ENCODE measurements at places on chromosomes 16 and 17.
A peak's percentile ranks its signal among the peaks of the same experiment; 100 is the strongest.

GRCh38 chr17:82534401-82534812 lies 14.9 kb downstream of the FOXK2 start:
- no peak for DNase-seq

GRCh38 chr17:63431939-63432804 lies 13.9 kb downstream of the CYB561 start:
- DNase-seq = no peak

DNA sequence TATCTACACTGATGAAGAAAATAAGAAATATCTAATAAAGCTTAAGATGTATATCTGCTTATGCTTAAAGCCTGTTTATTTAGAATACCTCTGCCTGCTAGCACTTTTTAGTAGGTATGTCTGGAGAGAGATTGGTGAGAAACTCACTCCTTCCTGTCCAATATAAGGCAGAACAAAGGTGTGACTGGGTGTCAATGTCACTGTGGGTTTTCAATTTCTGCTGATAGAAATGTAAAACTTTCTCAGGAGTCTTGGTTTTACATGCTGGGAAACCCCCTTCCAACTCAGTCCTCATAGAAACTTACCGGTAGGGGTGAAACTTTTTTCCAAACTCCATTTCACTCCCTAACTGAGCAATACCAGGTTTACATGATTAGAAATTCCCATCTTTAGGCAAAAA lies 17.8 kb upstream of the MPHOSPH6 start:
- no peak for DNase-seq

DNA sequence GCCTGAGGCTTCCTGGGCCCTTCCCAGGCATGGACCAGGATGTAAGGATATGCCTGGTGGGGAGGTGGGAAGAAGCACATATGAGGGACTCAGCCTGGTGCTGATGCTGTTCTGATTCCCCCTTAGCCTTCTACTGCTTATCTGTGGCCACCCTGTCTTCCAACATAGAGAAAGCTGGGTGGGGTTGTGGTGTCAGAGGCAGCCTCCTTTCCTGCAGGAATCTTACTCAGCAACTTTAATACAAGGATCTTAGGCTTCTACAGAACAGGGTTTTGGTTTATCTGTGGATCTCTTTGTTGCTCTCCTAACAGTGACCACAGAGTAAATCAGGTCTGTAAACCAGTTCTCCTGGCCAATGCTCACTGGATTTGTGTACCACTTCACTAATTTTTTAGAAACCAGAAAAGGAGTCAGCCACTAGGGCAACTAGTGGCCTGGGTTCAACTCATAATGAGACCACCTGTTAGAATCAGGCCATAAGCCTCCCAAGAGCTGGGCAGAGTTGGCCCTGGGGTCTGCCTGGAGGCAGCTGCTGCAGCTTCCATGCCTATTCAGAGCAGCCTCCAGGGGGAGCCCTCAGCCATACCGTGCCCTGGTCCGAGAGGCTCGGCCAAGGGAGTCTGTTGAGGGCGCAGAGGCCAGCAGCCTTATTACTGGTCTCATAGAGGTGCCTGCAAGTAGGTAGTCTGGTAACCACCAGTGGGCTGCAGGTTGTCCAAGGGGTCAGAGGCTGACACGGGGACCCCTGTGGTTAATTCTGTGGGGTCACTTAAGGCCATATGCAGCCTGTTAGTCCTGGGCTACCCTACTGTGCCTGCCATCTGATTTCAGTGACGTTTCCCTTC lies 7.1 kb downstream of the HAS3 start:
- no peak for DNase-seq

DNA sequence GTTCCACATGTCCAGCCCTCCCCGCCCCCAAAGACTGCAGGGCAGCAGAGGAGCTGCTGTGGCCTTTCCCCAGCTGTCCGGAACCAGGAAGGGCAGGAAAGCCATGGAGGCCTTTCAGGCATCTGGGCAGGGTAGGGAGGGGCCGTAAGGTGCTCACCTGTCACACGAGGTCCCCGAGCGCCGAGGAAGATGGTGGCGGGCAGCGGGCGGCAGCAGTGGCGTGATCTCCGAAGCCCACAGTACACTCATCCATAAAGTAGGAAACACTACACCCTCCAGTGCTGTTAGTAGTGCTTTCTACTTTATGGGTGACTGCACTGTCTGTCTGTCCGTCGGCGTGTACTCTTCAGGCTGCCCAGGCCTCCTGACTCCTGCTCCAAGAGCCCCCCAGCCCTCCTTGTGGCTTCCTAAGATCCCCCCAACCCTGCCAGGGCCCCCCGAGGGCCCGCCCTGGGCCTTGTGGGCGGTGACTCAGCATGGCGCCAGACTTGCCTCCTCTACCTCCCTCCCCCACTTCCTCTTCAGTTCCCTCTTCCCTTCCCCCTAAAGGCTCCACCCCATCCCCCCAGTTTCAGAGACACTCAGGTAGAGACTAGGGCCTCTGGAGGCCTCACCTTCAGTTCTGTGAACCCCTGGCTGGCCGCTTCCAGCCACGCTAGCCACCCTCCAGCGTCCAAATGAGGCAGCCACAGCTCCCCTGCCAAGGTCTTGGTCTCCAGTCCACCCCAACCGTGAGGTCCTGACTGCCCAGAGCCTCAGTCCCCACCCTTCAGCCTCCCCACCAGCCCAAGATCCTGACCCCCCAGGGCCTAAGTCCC lies 2.6 kb upstream of the TSPOAP1 start:
- DNase-seq = no peak

- no peak for DNase-seq
These were observed 8.1 kb downstream of the C1QL1 start for GRCh38 chr17:44959821-44960531.

DNA sequence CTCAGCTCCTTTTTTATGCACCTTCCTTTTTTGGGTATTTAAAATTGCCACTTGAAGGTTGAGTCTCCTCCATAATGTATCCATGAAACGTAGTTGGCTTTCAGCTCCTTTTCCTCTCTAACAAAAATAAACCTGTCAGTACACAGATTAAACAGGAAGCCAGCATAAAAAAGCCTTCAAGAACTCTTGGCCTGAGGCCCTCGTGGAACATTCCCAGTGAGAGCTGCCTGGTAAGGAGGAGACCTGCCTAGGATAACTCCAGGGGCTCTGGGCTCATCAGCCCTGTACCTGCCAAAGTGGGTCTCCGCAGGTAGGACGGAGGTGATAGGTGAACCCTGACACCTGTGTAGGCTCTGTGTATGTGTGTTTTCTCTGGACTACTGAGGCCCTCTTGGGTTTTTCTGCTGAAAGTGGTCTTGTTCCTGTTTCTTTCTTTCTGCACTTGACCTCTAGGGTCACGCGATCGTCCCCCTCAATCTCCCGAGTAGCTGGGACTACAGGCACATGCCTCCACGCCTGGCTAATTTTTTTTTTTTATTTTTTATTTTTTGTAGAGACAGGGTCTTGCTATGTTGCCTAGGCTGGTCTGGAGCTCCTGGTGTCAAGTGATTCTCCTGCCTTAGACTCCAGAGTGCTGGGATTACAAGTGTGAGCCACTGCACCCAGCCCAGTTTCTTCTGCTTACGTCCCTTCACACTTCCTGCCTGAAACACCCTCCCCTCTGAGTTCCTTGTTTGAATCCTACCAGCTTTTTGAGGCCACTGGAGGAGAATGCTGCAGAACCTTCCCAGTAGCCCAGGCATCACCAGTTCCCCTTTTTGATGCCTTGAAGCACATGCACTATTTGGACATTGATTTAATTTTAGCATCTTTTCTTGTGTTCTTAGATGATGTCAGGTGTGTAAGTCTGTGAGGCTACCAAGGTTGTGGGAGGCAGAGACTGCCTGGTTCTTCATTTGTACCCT lies 9.8 kb downstream of the PGS1 start:
- DNase-seq = peak; percentile 41

GRCh38 chr17:67879662-67880061 lies 54.4 kb downstream of the BPTF start:
- no peak for DNase-seq

GRCh38 chr16:54286366-54287130 lies at the start of gene IRX3:
TSS of gene IRX3 (minus strand) at chr16:54286787. CDS start at chr16:54286050, 737 bp downstream.
- no peak for DNase-seq

DNA sequence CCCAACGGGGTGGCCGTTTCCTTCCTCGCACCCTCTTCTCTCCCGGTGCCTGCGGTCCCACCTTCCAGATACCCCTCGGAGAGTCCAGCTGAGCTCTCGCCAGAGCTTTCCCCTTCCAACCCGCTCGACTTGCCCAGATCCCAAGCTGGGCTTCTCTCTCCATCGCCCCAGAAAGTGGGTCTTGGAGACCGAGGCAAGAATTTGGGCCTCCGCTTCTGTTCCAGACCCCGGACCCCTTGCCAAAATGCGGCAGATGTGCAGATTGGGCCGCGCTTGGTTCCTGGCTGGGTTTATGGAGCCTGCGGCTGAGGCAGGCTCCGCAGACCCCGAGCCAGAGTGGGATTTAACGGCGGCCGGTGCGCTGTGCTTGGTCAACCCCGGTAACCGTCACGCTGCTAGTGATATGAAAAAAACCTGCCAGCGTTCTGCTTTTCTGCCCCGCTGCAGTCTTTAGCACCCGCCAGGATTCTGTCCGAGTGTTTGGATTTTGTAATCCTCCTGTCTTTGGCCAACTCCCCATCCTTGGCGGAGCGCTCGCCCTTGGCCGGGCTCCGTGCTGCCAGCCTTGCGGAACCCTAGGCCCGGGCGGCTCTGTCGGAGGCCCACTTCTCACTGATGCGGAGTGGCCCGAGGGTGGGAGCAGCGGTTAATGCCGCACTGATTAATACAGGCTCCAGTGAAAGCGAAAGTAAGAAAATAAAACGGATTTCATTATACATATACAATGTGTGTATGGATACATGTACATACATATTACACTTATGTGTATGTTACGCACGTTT lies 754 bp upstream of the SLFN11 start:
- DNase-seq = no peak

GRCh38 chr16:60727851-60728250 lies 1308.4 kb downstream of the CDH8 start:
- DNase-seq = no peak

- no peak for DNase-seq
These were observed 86.8 kb downstream of the ZDHHC7 start for GRCh38 chr16:84924331-84925091.

DNA sequence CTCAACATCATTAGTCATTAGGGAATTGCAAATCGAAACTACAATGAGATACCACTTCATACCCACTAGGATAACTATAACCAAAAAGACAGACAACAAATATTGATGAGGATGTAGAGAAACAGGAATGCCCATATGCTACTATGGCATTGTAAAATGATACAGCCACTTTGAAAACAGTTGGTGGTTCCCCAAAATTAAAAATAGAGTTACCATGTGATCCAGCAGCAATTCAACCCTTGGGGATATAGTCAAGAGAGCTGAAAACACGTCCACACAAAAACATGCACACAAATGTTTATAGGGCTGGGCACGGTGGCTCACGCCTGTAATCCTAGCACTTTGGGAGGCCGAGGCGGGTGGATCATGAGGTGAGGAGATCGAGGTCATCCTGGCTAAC lies 10.0 kb upstream of the PECAM1 start:
- DNase-seq = no peak

- DNase-seq = no peak
These were observed 51.3 kb upstream of the TAC4 start for GRCh38 chr17:49899191-49899485.

- peak; percentile 49 for DNase-seq
These were observed 56.4 kb downstream of the SLC6A2 start for GRCh38 chr16:55711959-55712876.

- DNase-seq = no peak
These were observed 8.7 kb downstream of the CORO7 start for GRCh38 chr16:4407543-4408322.

GRCh38 chr17:66945147-66945835 lies 19.2 kb upstream of the CACNG4 start:
- no peak for DNase-seq

GRCh38 chr17:59439262-59439661 lies 107.8 kb downstream of the YPEL2 start:
- DNase-seq = no peak

GRCh38 chr17:77694391-77695363 lies 263.8 kb upstream of the TNRC6C start:
- DNase-seq = no peak

- no peak for DNase-seq
These were observed 16.3 kb downstream of the HS3ST4 start for GRCh38 chr16:25707982-25708583.

GRCh38 chr17:81459224-81459623 lies 53.4 kb downstream of the ACTG1 start:
- no peak for DNase-seq

DNA sequence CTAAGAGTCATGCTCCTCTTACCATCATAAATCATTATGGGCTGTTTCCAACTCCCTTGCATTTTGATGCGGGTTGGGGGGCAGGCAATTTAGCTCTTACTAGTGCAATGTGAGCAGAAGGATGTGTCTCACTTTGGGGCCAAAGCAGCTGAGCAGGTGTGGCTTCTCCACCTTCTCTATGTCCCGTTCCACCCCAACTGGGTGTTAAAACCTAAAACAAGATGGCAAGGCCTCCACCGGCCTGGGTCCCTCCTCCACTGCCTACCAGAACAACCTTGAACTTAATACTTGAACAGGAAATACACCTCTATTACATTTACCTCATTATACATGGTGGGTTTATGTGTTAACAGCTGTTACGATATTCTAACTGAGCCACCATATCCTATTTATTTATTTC lies 52.8 kb downstream of the TOX3 start:
- DNase-seq = no peak

- no peak for DNase-seq
These were observed 152.0 kb downstream of the C16orf95 start for GRCh38 chr16:87165151-87165550.

- DNase-seq = no peak
These were observed 358.4 kb upstream of the CDH5 start for GRCh38 chr16:66008136-66008535.

DNA sequence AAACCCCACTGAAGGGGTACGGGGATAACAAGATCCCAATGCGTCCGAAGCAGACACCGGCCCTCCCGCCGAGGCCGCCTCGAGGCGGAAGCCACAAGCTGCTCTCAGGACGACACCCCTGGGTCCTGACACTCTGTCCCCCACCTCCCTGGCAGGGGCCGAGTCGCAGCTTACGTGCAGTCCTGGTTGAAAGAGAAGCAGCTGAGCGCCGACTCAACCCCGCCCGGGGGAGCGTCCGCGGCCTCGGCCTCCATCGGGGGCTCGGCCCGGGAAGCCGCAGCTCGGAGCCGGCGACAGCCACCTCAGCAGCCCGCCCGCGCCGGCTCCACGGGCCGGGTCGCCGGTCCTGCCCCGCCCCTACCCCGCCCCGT lies at the start of gene WIPI1:
Gene WIPI1, minus strand, starts transcription at position 329 of the 371 bp plus-strand sequence. Its CDS starts 75 bp downstream, at position 254.
- no peak for DNase-seq

- no peak for DNase-seq
These were observed 30.6 kb downstream of the MYO18A start for GRCh38 chr17:29149431-29150064.

DNA sequence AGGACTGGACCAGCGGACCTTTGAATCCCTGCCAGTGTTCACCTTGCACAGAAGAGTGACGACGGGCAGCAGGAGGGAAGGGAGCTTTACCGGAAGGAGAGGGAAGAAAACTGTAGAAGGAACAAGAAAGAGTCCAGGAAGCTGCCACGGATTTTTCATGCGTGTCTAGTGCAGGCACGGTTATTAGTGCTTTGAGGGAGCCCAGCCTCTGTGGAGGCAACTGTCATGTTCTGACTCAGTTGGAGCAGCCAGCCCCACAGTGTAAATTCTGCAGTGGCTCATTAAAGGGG lies 6.5 kb upstream of the HOXB13 start:
- no peak for DNase-seq

- no peak for DNase-seq
These were observed 2.8 kb upstream of the KIF2B start for GRCh38 chr17:53819956-53820355.

Data from putamen (tissue), 1 donor.